ENCODE measurements at places on chromosomes 3 and 15. TPM values are rescaled to one million over a fixed set of nuclear protein-coding genes. Genes with fewer than 3 reads are reported as not detected.

DNA sequence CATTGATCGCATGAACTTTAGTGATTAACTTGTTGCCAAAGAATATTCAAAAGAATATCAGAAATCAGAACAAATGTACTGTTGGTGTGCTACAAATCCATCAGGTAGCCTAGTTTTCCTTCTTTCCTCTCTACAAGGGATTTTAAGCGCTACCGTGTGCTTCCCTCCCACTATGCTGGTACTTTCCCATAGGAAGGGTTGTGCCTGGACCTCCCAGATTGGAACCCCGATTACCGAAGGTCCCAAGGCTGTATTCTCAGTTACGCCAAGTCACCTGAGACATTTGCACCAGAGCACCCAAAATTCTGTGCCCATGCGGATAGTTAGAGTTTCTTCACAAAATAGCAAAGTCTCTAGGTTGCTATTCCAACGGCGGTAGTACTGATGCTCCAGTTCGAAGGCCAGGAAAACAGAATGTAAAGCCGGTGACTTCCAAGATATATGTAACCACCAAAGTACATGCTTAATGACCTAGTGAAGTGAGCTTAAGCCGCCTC, 23.4 kb upstream of the GATM start:
- DNase-seq, result no peak
- H3K36me3 ChIP-seq, result peaks cover 4% of the 10 kb centered on the region
- H3K27ac ChIP-seq, result peak overlapping the region; percentile 85
- H3K4me1 ChIP-seq, result peaks cover 45% of the 10 kb centered on the region
- peak overlapping the region; percentile 25 for H3K4me3 ChIP-seq
- no peaks in the 10 kb centered on the region for H3K27me3 ChIP-seq

- H3K27me3 ChIP-seq, result no peaks in the 10 kb centered on the region
- H3K27ac ChIP-seq, result no peak overlapping the region
- no peaks in the 10 kb centered on the region for H3K4me1 ChIP-seq
- no peaks in the 10 kb centered on the region for H3K36me3 ChIP-seq
- H3K4me3 ChIP-seq, result no peak overlapping the region
- no peak for DNase-seq
These were observed 24.4 kb upstream of the ATP2B2 start for GRCh38 chr3:10529809-10530208.

GRCh38 chr3:37635251-37635650, 226.4 kb upstream of the CTDSPL start:
- no peak overlapping the region for H3K27ac ChIP-seq
- H3K36me3 ChIP-seq, result no peaks in the 10 kb centered on the region
- no peaks in the 10 kb centered on the region for H3K27me3 ChIP-seq

- no peaks in the 10 kb centered on the region for H3K27me3 ChIP-seq
- peak within 1 kb of the TSS; percentile 80 for H3K4me3 ChIP-seq
- H3K4me1 ChIP-seq, result peaks cover 25% of the 10 kb centered on the region
- no peaks in the 10 kb centered on the region for H3K36me3 ChIP-seq
- peak within 1 kb of the TSS; percentile 74 for H3K27ac ChIP-seq
- DNase-seq, result peak; percentile 98
These were observed at the start of gene INTS14 for GRCh38 chr15:65610871-65611718. Gene INTS14 (minus strand): TSS chr15:65611131. CDS start chr15:65607380, 3,751 bp downstream.

GRCh38 chr15:68223171-68223570, 6.4 kb downstream of the CLN6 start:
- H3K36me3 ChIP-seq, result no peaks in the 10 kb centered on the region
- no peaks in the 10 kb centered on the region for H3K27me3 ChIP-seq
- peaks cover 7% of the 10 kb centered on the region for H3K4me1 ChIP-seq
- no peak for DNase-seq
- no peak overlapping the region for H3K4me3 ChIP-seq

Gene GOLGA8G
- not detected for total RNA-seq

Gene RETNLB
- not detected for total RNA-seq

Gene C3orf22
- not detected for total RNA-seq

Gene C3orf52
- total RNA-seq, result 71.2 TPM

Gene NECTIN3
- total RNA-seq, result 9.1 TPM

Gene HCLS1
- total RNA-seq, result 12.2 TPM
